ENCODE measurements at places on chromosomes 5 and 9. TPM values are rescaled to one million over a fixed set of nuclear protein-coding genes. Genes with fewer than 3 reads are reported as not detected.

GRCh38 chr9:81375187-81376100 is 313.9 kb downstream of the TLE1 start:
- peak; percentile 56 for DNase-seq

DNA sequence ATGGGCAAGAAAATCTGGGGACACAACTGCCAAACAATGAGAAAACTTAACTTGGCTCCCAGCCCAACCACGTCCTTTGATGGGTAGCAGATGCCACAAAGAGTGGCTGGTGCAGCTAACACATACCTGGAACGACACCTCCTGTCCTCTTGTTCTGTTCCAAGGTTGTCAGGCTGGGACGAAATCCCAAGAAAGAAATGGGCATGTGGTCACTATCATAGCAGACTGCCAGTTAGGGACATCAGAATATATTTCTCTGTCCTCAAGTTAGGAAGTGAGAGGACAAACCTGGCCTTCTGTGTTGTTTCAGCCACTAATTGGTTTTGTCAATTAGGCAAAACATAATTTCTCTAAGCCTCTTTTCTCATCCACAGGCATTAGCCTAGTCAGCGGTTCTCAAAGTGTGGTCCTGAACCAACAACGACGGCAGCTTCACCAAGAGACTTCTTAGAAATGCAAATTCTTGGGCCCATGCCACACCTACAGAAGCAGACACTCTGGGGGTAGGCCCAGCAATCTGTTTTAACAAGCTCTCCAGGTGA is 63.4 kb downstream of the RAPGEF1 start:
- no peak for DNase-seq

GRCh38 chr5:128216860-128217531 is 133.4 kb downstream of the SLC12A2 start:
- DNase-seq, result peak; percentile 17

CSF1R gene
- polyA plus RNA-seq, result 31.4 TPM

DNA sequence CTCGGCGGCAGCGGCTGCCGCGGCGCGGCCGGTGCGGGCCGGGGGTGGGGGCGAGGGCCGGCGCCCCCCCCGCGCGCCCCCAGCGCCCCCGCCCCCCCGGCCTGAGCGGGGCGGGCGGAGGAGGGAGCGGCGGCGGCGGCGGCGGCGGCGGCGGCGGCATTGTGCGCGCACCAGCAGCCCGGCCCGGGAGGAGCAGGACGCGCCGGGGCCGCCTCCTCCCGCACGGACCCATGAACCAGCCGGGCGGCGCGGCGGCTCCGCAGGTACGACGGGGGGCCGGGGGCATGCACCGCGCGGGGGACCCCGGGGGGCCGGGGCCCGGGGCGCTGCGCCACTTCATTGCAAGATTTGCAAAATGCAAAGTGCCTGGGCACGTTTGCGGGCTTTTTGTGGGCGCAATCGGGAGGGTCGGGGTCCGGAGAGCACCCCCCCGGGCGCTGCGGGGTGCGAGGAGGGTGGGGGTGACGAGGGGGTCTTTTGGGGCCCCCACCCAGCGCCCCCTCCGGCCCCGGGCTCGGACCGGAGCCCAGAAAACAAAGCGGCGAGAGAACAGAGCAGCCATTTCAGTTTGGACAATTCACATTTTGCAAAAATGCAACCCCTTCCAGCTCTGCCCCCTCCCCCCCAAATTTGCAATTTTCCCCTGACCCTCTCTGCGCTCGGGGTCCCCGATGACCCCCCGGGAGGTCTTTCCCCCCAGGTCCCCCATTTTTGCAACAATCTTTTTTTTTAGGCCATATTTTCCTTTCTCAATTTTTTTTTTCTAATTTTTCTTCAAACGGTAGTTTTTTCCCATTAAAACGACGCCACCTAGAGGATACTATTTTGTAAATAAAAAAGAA is at the start of gene ZNF618:
Gene ZNF618, plus strand, starts transcription at position 159 of the 842 bp plus-strand sequence. Its CDS starts 72 bp downstream, at position 231.
- peak; percentile 54 for DNase-seq

DNA sequence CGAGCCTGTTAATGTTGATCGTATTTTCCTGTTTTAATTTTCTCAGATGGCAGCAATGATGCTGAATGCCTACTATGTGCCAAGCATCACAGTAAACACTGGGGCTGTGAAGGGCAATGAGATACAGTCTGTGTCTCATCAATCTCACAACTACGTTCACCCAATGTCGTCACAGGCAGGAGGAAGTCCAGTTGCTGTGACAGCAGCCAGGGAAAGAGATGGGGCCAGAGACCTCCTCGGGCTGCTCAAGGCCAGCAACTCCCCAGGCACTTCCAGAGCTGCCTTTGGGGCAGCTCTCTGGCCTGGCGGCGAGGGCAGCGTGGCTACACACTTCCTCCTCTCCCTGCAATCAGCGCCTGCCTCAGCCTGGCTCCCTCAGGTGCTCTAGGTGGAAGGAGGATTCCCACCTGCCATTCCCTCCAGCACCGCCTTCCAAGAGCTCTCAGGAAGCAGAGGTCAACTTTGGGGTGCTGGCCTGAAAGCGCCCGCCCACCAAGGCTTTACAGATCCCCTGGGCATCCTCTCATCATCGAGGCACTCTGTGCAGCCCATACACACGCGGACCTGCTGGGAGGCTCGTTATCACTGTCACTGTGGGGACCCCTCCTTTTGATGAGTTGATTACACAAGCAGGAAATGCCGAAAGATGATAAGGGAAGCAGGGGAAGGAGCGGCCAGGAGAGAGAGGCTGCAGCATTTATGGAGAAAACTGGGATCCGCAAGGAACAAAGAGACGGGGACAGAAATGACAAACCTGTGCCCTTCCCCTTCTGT is 159.2 kb downstream of the ZDHHC21 start:
- peak; percentile 26 for DNase-seq

SDHA gene
- 107 TPM for polyA plus RNA-seq

MPDZ gene
- 31.8 TPM for polyA plus RNA-seq

- peak; percentile 27 for DNase-seq
These were observed 167.4 kb downstream of the ELAVL2 start for GRCh38 chr9:23658376-23659258.

DNA sequence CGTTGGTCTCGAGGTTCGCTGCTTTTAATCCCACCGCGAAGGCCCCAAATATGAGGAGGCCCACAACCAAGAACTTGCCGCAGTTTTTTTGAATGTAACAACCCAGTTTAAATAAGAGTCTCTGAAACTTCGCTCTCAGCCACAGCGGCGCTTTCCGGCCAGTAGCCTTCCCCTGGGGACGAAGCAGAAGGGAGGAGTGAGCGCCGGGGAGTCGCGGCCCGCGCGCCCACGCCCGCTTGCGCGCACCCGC is 10.4 kb downstream of the PTCH1 start:
- DNase-seq, result peak; percentile 82

- no peak for DNase-seq
These were observed 50.3 kb downstream of the SAR1B start for GRCh38 chr5:134582281-134582680.

DNA sequence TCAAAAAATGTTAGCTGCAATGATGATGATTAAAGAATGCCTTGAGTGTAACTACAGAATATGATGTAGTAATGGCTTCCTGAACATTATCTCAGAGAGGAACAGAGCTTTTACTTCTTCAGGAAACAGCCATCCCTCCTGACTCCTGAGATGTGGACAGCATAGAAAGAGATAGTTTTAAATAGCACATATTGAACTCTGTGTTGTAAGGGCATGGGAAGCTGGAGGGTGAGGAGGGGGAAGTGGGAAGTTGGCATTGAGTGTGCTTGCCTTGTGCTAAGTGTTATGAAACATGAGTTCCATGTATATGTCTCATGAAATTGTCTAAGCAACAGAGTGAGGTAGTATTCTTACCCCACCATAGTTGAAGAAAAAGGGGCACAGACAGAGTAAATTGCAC is 161.5 kb upstream of the SLC28A3 start:
- peak; percentile 65 for DNase-seq

- no peak for DNase-seq
These were observed 19.5 kb downstream of the MAN2A1 start for GRCh38 chr5:109709225-109709624.

DNA sequence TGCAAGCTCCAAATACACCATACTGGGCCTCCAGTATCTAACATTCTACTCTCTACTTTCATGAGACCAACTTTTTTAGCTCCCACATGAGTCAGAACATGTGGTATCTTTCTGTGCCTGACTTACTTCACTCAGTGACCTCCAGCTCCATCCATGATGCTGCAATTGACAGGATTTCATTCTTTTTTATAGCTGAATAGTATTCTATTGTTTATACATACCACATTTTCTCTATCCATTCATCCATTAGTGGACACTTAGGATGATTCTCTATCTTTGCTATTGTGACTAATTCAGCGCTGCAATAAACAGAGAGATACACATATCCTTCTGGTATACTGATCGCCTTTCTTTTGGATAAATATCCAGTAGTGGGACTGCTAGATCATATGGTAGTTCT is 68.5 kb downstream of the EPB41L4A start:
- no peak for DNase-seq

- DNase-seq, result no peak
These were observed 379.5 kb downstream of the TMEM232 start for GRCh38 chr5:110346893-110347358.

- DNase-seq, result peak; percentile 49
These were observed 48.4 kb upstream of the SMIM23 start for GRCh38 chr5:171736976-171737891.

- DNase-seq, result no peak
These were observed 14.2 kb upstream of the C5orf47 start for GRCh38 chr5:173974688-173975239.

HACD4 gene
- polyA plus RNA-seq, result 1.3 TPM

OR1Q1 gene
- not detected for polyA plus RNA-seq

GRCh38 chr5:68319706-68320412 is 104.3 kb downstream of the PIK3R1 start:
- no peak for DNase-seq

DNA sequence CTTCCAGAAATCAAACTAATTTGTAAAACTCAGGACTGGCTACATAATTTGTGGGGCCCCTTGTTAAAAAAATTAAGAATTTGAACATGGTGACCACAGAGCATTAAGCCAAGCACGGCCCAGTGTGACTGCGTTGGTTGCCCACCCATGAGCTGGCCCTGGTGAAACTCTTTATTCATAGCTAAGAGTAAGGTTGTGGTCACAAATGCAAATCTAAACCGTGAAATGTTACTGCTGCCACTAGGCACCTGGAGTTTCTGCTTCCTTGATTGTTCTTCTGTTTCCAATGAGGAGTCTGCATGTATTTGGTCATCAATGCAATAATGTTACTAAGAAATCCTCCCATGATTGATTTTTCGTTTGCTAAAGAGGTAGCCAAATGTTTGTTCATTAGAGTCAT is 4.2 kb downstream of the GCNT1 start:
- no peak for DNase-seq
